ENCODE measurements at places on chromosomes 7 and 10.

DNA sequence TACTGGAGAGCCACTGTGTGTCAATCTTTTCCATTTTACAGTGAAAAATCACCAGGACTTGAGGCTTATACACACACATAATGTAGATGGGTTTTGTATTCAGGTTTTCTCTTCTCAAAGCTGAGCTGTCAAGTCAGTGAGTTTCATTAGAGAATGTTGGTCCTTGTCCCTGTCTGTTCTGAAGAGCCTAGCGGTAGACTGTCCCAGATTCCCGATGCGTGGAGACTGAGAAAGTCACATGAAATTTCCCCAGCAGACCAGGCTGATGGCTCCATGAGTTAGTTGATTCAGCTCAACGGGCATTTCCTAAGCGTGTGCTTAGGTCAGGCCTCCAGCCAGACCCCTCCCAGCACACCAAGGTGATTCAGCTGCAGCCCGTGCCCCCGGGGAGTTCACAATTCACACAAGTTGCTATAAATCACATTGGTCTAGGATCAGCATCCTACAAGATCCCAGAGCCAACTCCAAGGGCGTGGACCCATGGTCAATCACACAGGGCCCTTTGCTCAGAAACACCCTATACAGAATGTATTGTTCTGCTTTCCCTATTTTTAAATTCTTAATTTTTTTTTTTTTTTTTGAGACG is 17.2 kb downstream of the CHST15 start:
- DNase-seq = no peak

- DNase-seq = no peak
These were observed 20.7 kb upstream of the PPIF start for GRCh38 chr10:79326361-79327089.

GRCh38 chr10:43251419-43252165 is 15.3 kb downstream of the RASGEF1A start:
- DNase-seq = no peak

DNA sequence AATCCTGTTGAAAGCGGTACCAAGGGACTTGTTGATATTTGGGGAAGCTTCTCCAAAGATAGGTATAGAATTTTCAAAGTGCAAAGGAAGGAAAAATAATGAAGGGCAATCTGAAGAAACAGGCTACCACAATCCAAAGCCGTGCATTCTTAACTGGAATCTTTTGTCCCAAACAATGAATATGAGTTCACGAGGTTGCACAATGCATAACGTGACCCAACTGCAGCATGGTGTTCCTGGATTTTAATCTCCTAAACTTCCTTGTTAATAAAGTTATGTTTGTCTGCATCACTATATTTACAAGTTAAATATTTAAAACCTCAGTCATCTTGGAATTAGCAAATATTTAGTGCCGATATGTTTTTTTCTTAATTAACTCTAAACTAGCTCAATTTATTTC is 203.7 kb downstream of the WDR11 start:
- no peak for DNase-seq

- no peak for DNase-seq
These were observed 178.7 kb upstream of the PODXL start for GRCh38 chr7:131735101-131735500.

All from cerebellar cortex (tissue), 1 donor.